ENCODE measurements at places on chromosomes 7 and 10.
A peak's percentile ranks its signal among the peaks of the same experiment; 100 is the strongest.

- no peak for DNase-seq
These were observed 48.3 kb downstream of the EBF3 start for GRCh38 chr10:129915526-129916378.

- DNase-seq = peak; percentile 23
These were observed 7.5 kb upstream of the RBP3 start for GRCh38 chr10:47340608-47341170.

GRCh38 chr7:69419934-69420333 is 178.3 kb upstream of the AUTS2 start:
- DNase-seq = no peak

- no peak for DNase-seq
These were observed 63.8 kb downstream of the COL26A1 start for GRCh38 chr7:101426303-101427011.

DNA sequence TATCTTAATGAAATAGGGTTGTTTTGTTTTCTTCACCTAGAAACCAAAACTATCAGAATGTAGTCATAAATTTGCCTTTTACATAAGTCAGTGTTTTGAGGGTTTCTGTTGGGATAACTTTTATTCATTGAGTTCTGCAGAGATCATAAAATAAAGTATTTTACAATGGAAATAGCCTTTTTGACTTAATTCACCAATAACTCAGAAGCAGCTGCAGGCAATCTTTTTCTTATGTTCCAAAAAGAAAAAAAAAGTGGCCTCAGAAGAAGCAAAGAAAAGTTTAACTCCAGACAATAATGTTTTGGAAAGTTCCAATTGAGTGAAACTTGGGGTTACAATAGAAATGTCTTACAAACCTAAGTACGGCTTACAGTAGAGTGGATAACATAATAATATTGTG is 491.7 kb upstream of the NRP1 start:
- DNase-seq = no peak

DNA sequence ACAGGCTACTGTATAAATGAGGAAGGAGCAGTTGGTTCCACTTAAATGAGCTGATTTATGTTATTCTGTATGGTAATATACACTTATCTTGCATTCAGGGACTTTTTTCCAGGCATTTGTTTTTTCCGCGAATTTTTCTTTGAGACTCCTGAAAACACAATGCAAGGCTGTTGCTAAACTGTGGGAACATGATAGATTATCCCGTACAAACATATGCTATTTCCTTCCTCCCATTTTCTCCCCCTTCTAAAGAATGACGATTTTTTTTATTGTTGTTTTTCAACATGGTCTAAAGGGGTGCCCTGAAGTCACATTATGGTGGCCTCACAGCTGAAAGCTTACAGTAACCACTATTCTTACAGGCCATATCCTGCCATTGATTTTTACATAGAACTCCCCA is 523.9 kb upstream of the NRP1 start:
- no peak for DNase-seq

DNA sequence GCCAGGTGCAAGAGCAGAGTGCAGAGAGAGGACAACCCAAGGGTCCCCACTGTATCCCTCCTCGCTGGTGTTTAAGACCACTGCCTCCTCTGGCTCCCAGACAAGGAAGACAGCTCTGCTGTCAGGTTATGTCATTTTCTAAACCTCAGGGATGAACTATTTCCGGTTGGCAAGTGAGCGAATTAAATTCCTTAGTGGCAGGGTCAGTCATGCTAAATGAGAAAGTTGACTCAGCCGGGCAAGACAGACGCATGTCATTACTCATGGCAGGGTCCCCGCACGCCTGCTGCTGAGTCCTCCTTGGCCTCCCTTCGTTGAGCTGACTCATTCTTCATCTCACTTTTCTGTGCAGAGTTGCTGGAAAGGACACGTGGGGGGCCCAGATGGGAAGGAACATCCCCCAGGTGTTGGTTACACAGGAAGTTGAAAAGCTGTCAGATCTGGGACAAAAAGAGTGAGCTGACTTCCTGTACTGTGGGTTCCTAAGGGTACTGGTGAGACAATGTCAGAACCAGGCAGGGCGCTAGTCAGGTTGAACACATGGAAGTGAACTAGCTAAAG is 47.1 kb upstream of the UCN3 start:
- peak; percentile 43 for DNase-seq

DNA sequence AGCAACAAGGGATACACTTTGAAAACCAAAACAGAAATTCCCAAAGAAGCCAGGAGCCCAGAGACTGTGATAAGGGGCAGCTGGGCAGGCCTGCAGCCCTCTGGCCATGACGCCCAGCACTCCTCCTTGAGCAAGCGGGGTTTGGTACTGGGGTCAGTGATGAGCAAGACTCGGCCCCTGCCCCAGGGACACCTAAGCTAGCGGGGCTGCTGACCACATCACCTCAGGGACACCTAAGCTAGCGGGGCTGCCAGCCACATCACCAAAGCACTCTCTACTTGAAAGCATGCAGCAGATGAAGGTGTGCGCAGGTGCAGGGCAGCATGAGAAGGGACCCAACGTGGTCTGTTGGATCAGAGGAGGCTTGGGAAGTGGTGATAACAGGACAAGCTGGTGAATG is 108.0 kb upstream of the PPP2R2D start:
- DNase-seq = no peak

GRCh38 chr7:120729245-120729644 is 128.7 kb downstream of the TSPAN12 start:
- no peak for DNase-seq

- DNase-seq = no peak
These were observed 327 bp upstream of the FIS1 start for GRCh38 chr7:101245147-101245668.

- DNase-seq = no peak
These were observed 15.6 kb downstream of the ALDH18A1 start for GRCh38 chr10:95640891-95641315.

Measured in stimulated activated CD8-positive, alpha-beta memory T cell treated with anti-CD3 and anti-CD28 coated beads, Interleukin-4, amount 100 ng/mL, for 4 hours (primary cell).